ENCODE measurements at places on chromosomes 12 and 14.

DNA sequence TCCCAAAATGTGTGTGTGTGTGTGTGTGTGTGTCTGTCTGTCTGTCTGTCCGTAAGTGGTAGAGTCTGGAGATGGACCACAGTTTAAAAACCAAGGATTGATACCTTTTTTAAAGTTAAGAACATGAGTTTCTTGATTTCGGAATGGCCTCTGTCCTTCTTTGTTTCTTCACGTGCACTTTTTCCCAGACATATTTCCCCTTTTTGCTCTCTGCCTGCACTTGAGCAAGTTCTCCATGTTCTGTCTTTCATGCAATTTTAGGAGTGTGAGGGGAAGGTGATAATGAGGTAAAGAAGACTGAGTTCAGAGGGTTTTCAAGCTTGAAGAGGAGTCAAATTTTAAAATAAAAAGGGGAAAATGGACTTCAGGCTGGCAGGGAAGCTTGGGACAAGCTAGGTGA, 12.7 kb downstream of the OLR1 start:
- no peak for DNase-seq

GRCh38 chr14:100409003-100409360, 85.8 kb downstream of the SLC25A47 start:
- DNase-seq, result no peak

DNA sequence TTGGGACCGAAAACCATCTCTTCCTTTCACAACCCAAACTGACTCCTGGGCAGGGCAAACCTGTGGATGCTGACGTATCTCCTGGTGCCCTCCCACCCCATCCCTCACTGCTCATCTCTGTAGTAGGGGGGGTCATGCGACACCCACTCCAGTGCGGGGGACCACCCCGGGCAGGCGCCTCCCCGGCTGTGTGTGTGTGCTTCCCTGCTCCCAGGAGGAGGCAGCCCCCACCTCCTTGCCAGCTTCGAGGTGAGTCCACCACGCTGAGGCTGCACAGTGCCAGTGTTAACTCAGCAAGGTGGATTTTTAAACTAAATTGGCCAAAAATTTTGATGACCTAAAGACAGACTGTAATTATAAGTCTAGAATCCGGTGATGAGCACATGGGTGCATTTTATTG, 46.2 kb upstream of the BEGAIN start:
- DNase-seq, result no peak

- DNase-seq, result peak; percentile 72
These were observed 89.8 kb downstream of the PDZRN4 start for GRCh38 chr12:41277946-41278267.

- DNase-seq, result no peak
These were observed 83.9 kb downstream of the GPATCH2L start for GRCh38 chr14:76235628-76236027.

GRCh38 chr14:100629696-100630095, 42.5 kb upstream of the BEGAIN start:
- DNase-seq, result no peak

GRCh38 chr12:1688086-1688710, 2.7 kb upstream of the ADIPOR2 start:
- DNase-seq, result no peak

- DNase-seq, result no peak
These were observed 342.2 kb upstream of the SFSWAP start for GRCh38 chr12:131368668-131369071.

DNA sequence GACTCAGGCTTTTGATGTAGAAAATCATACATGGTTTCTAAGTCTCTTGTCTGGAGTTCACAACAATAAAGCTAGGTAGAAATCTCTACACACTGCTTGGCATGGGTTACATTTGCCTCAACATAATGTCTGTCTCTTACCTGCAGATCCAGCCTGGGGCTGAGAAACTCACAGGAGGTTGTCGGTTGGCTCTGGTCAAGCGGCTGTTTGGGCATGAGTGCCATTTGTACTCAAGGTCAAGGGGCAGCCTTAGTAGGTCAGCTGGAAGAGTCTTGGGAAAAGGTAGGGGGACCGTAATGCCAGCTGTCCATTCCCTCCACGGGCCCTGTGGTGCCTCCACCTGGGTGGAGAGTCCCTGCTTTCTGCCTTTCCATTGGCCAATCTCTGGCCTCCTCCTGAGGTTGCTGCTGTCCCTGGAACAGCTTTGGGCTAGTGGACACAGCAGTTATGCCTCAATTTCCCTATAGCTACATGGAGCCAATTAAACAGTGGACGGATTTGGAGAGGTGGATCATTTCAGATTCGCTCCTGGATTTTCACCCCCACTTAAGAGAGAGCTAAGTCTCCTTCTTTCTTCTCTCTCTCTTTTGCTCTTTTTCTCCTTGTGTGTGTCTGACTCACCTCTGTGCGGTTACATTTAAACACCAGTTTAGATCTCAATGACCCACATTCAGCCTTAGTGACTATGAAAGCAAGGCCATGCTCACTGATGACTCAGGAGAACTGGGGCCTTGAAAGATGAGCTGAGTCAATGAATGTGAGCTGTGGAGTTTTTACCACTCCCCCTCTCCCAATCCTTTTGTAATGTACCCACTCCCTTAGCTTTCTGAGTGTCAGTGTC, 132.8 kb upstream of the HIF1A start:
- no peak for DNase-seq

- no peak for DNase-seq
These were observed 452.1 kb upstream of the PDE3A start for GRCh38 chr12:19916196-19916753.

DNA sequence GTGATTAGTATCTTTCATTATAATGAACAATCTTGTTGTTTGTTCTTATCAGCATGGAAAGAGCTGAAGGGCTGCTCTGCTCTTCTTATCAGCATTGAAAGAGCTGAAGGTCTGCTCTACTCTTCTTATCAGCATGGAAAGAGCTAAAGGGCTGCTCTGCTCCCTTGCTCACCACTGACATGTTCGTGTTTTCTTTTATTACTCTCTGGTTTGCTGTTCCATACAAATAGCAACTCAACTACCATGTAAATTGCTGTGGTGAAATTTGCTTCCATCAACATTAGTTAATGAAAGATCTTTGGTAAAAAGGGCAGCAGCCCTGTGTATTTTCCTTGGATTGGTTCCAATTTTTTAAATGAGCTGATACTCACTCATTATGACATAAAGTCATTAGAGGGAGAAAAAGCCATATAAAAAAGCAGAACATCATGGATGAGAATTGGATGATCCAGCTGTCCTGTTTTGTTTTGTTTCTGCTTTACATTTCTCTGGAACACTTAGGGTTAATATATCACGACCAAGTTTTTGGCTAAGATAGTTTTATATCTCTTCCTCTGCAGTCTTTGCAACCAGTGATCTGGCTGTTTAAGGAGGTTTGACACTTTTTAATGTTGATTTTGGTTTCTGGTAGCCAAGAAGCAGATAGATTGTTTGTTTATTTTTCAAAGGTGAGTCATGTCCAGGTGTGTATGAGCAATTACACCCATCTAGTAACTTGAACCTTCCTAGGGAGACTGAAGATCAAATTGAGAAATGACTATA, 356.6 kb downstream of the CEP128 start:
- no peak for DNase-seq

GRCh38 chr14:75143761-75144527, 17.1 kb upstream of the NEK9 start:
- no peak for DNase-seq

- peak; percentile 37 for DNase-seq
These were observed 96.2 kb upstream of the PTPRB start for GRCh38 chr12:70733385-70733784.

DNA sequence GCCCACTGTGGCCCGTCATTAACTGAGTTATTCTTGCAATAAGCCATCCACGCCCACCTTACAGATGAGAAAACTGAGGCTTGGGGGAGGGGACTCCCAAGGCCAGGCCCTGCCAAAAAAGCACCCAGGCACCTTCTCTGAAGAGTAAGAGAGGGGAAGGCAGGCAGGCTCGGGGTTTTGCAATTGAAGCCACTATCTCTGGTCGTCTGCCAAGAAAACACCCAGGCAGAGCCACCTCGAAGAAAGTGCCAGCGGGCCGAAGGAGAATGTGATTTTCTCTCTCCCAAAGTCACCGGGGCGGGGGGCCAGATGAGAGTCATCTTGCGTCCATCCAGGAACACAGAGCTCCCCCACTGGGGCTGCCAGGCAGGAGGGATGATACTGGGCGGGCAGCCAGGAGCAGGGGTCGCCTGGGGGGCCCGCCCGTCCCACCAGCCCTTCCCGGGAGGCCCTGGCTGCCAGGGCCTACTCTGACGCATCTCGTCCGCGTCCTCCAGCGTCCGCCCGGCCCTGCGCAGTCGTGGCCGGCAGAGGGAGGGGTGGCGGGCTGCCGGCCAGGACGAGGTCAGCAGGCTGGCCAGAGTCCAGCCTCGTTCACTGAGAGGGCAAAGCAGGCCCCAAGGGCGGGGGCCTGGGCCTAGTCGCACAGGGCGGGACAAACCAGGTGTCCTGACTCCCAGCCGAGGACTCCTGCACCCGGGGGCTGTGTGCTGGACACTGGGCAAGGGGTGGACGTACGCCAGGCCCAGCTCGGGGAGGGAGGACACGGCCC, 74.3 kb downstream of the RFLNA start:
- no peak for DNase-seq

GRCh38 chr12:54489857-54490256, 7.7 kb upstream of the NCKAP1L start:
- no peak for DNase-seq

- DNase-seq, result no peak
These were observed 468.7 kb downstream of the NOVA1 start for GRCh38 chr14:26128931-26129671.

GRCh38 chr14:102891556-102891955, 30.9 kb upstream of the AMN start:
- no peak for DNase-seq

- peak; percentile 28 for DNase-seq
These were observed 20.0 kb downstream of the BORCS5 start for GRCh38 chr12:12376646-12377448.

DNA sequence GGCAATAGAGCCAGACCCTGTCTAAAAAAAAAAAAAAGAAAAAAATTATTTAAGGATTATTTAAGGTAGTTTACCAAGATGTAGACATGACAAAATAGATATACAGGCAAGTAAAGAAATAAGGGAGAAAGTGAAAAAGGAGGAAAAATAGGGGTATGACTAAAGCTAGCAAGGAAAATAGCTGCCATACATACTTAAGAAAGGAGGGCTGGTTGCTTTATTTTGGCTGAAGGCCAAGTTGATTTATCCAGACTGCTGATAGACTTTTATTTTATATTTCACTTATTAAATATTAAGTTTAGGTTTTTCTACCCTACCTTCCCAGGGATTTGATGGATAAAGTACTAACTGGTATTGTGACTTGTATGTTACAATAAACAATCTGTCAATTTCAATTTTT, 8.3 kb upstream of the AEBP2 start:
- DNase-seq, result no peak
